ENCODE measurements at places on chromosomes 16 and 17.

GRCh38 chr16:16009401-16009800 lies 60.0 kb downstream of the ABCC1 start:
- DNase-seq, result no peak

DNA sequence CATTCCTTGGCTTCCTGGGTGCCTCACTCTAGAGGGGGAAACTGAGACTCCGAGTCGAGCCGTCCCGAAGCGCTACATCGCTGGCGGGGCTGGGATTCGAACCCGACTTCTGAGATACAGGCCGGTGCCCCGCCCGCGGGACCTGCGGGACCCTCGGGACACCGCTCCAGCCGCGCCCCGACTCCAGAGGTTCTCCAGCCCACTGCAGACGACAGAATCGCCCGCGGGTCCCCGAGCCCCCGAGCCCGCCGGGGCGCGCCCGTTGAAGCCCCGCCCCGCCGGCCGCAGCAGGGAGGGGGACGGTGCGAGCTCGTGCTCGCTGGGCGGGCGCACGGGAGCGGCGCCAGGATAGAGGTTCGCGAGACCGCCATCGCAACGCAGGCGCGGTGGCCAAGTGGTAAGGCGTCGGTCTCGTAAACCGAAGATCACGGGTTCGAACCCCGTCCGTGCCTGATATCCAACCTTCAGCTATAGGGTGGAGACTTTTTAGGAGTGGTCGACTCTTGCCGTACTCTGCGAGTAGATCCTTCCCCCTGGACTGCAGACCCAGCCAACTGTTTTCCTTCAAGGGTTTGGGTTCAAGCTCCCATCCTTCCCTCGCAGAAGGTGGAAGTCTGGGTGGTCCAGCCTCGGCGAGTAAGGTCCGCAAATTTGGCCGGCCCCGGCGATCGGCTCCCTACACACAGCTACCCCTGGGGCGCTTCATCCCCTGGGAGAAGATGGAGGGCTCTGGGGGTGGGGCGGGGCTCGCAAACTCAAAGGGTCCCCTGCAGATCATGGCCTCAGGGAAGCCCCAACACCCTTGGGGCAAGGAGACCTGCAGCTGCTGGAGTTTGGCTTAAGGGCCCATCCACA lies 214.6 kb downstream of the MRTFB start:
- DNase-seq, result peak; percentile 98

DNA sequence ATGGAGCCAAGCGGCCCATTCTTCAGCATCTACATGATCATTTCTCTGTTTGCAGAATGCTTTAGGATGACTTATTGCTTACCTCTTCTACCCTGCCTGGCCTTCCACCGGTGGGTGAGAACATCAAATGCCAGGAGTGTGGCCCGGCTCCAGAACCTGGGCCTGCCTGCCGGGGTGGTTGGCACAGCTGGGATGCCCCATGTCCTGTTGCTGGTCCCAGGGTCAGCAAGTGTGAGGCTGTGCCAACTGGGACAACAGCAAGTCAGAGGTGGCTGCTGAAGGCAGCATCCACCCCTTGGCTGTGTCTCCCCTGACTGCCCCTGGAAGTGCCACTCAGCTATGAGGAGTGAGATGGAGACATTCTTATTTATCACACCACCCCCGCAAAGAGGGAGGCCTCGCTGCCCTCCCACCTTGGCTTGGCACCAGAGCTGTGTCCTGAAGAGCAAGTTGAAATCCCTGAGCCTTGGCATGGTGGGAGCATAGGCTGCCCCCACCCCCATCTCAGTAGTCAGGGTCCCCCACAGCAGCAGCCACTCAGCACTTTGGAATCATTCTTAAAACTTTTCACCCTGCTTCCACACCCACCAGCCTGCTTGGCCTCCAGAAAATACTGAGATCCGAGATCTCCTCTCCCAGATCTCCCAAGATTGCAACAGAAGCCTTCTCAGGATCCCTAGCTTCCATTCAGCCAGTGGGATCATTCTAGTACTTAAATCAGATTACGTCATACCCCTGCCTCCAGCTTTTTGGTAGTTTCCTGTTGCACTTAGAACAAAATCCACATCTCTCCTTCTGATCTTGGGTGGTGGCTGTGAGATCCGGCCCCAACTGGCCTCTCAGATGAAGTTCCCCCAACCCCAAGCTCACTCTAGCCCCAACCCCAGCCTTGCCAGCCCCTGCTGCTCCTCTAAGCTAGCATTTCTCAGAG lies 127.5 kb downstream of the SOCS1 start:
- DNase-seq, result no peak

- no peak for DNase-seq
Measured at GRCh38 chr17:43916385-43916784, 9.0 kb upstream of the MPP2 start.

- DNase-seq, result no peak
Measured at GRCh38 chr17:74520790-74521480, 10.3 kb downstream of the CD300LB start.

DNA sequence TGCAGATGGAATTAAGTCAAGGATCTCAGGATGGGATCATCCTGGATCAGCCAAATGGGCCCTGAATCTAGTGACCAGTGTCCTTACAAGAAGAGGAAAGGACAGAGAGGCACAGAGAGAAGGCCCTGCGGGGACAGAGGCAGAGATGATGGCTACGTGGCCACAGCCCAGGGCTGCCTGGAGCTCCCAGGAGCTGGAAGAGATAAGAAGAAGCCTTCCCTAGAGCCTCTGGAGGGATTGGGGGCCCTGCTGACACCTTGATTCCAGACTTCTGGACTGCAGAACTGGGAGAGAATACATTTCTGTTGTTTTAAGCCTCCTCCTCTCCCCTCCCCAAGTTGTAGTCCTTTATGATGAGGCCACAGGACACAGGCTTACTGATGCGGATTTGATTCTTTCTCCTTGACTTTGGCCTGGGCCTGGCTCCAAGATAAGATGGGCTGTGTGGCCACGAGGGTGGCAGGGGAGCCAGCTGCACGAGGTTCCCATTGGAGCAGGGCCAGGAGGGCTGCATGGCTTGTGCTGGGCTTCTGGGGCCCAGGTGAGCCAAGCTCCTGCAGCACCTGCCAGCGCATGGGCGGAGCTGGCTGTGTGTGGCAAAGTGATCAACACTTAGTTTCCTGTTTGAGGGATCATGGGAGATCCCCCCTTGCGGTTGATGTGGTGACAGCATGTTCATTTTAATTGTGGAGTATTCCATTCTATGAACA lies 146.1 kb downstream of the IRF8 start:
- DNase-seq, result no peak

- no peak for DNase-seq
Measured at GRCh38 chr17:69677130-69677529, 262.6 kb downstream of the MAP2K6 start.

GRCh38 chr17:39962642-39963220 lies at the start of gene GSDMA:
Gene GSDMA, plus strand, starts transcription at chr17:39963004. Its CDS starts 2,684 bp downstream, at chr17:39965688.
- no peak for DNase-seq

DNA sequence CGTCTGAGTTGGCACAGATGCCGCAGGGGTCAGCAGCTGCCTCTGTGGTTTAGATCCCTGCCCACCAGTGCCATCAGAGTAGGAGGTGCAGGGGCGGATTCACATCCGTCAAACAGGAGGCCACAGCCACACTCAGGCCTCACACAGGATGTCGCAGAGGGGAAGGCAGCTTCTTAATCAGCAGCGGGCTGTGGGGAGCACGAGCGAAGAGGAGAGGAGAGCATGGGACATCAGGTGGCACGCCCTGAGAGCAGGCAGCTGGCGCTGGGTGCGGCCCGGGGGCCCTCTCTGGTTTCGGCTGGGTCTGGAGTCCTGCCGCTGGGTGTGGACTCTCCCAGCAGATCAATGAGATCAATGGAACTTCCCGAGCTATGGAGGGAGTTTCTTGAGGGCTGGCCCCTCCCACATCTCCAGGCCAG lies 9.6 kb downstream of the LLGL2 start:
- no peak for DNase-seq
